ENCODE measurements at places on chromosomes 7 and 10. TPM values are rescaled to one million over a fixed set of nuclear protein-coding genes. Genes with fewer than 3 reads are reported as not detected.
A peak's percentile ranks its signal among the peaks of the same experiment; 100 is the strongest.

- no peak for DNase-seq
- peak overlapping the region; percentile 66 for H3K27ac ChIP-seq
- H3K4me3 ChIP-seq = no peak overlapping the region
- H3K4me1 ChIP-seq = peaks cover 47% of the 10 kb centered on the region
- no peaks in the 10 kb centered on the region for H3K36me3 ChIP-seq
Observed at GRCh38 chr10:87545783-87546182, 41.1 kb downstream of the MINPP1 start.

GRCh38 chr10:101773923-101774588 lies 1.9 kb downstream of the FGF8 start:
- H3K27ac ChIP-seq = no peak overlapping the region
- H3K4me3 ChIP-seq = no peak overlapping the region
- H3K27me3 ChIP-seq = peaks cover 81% of the 10 kb centered on the region
- no peak for DNase-seq
- no peaks in the 10 kb centered on the region for H3K36me3 ChIP-seq

- H3K27ac ChIP-seq = peak overlapping the region; percentile 84
Observed at GRCh38 chr7:92835851-92836488, 403 bp downstream of the CDK6 start.

DNA sequence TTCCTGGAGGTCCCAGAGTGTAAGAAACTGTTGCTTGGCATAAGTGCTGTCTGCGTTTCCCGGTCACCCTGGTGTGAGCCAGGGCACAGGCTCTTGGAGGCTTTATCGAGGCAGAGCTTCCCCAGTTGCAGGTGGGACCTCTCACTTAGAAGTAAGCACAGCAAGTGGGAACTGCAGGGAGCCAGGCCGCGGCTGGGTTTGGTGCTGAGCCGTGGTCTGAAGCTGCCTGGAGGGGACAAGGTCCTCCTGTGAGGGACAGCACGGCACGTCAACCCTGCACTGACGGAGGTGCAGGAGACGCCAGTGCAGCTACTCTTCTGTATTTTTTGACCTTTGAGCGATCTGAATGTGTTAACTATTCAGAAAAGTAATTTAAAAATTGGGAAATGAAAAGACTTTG lies 55.8 kb upstream of the PFKFB3 start:
- H3K27me3 ChIP-seq = no peaks in the 10 kb centered on the region
- peaks cover 40% of the 10 kb centered on the region for H3K4me1 ChIP-seq
- DNase-seq = peak; percentile 46
- peak overlapping the region; percentile 91 for H3K4me3 ChIP-seq
- H3K27ac ChIP-seq = no peak overlapping the region

- no peak overlapping the region for H3K27ac ChIP-seq
- no peaks in the 10 kb centered on the region for H3K4me1 ChIP-seq
- H3K4me3 ChIP-seq = no peak overlapping the region
- DNase-seq = no peak
- H3K36me3 ChIP-seq = no peaks in the 10 kb centered on the region
- H3K27me3 ChIP-seq = no peaks in the 10 kb centered on the region
Observed at GRCh38 chr7:126079151-126079550, 1149.5 kb upstream of the POT1 start.

DNA sequence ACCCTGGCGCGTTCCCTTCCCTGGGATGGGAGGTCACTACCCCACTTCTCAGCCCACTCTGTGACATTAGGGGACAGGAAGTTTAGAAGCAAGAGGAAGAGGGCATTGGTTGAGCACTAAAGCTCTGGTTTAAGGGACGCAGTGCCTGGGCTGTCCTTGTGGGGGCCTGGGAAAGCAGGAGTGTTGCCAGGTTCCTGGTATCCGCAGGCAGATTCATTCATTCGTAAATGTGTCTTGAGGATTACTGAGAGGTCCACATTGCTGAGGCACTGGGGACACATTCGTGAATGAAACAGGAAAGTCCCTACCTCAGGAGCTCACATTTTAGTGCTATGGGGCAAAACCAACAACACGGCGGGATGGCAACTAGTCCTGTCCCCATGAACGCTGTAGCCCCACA lies 69.4 kb downstream of the COL13A1 start:
- H3K4me3 ChIP-seq = no peak overlapping the region
- peaks cover 10% of the 10 kb centered on the region for H3K4me1 ChIP-seq
- H3K36me3 ChIP-seq = no peaks in the 10 kb centered on the region
- no peak overlapping the region for H3K27ac ChIP-seq
- no peaks in the 10 kb centered on the region for H3K27me3 ChIP-seq

DNA sequence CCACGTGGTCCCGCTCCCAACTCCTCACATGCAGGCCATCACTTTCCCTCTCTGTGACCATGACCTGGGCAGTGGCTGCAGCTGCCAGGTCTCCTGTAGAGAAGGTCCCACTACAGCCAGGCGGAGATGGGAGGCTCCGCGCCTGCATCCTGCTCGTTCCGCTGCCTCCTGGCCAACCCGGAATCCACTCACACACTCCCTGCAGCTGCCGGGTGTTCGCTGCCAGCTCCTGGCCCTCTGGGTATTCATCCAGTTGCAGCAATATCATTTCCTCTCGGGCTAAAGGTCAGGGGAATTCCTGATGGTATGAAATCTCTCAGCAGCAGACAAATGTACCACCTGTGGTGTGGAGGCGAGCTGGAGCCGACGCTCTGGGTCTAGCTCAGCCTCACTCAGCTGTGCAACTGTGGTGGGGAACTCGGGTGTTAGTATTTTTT lies 65.7 kb downstream of the TLL2 start:
- H3K4me1 ChIP-seq = no peaks in the 10 kb centered on the region
- no peak overlapping the region for H3K27ac ChIP-seq
- no peak overlapping the region for H3K4me3 ChIP-seq
- DNase-seq = no peak

DNA sequence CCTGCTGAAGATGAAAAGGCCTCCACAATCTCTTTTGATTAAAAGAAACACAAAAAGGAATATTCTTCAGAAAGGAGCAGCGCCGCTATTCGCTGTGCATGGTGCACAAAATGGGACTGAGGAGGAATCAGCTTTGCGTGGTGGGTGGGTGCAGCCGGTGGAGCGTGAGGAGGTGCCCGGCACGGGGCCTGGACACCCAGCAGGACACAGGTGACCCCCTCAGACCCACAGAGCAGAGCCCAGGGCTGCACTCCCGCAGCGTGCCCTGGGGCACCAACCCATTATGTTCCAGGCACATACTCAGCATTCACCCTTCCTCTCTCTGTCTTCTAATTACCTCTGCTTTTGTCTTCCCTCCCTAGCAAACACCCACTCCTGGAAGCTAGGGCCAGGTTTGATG lies 238.0 kb upstream of the PPP2R2D start:
- no peak overlapping the region for H3K4me3 ChIP-seq
- no peaks in the 10 kb centered on the region for H3K27me3 ChIP-seq
- no peak overlapping the region for H3K27ac ChIP-seq
- no peak for DNase-seq

GRCh38 chr7:10536561-10536960 lies 437.1 kb upstream of the PHF14 start:
- no peak overlapping the region for H3K27ac ChIP-seq
- no peak overlapping the region for H3K4me3 ChIP-seq
- no peaks in the 10 kb centered on the region for H3K27me3 ChIP-seq
- DNase-seq = no peak
- no peaks in the 10 kb centered on the region for H3K36me3 ChIP-seq
- H3K4me1 ChIP-seq = no peaks in the 10 kb centered on the region

Gene NODAL
- not detected for total RNA-seq

Gene GPER1
- 26.0 TPM for total RNA-seq

DNA sequence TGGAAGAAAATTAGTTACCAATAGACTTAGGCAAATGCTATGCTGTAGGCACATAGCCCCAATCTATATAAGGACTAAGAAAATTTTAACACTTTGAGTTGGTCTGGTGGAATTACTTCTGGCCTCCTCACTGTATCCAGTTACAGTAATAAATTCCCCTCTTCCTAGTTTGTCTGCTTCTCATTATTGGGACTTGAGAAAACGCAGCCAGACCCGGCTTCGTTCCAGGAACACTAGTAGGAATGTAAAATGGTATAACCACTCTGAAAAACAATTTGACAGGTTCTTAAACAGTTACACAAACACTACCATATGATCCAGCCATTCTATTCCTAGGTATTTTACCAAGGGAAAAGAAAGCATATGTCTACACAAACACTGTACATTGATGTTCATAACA lies 150.2 kb downstream of the VPS50 start:
- no peaks in the 10 kb centered on the region for H3K36me3 ChIP-seq
- no peak for DNase-seq
- no peak overlapping the region for H3K27ac ChIP-seq

Gene GBX1
- not detected for total RNA-seq

Gene HMX2
- total RNA-seq = not detected

Gene WNT2
- total RNA-seq = 9.0 TPM

GRCh38 chr10:71614946-71615345 lies 104.6 kb downstream of the C10orf105 start:
- no peaks in the 10 kb centered on the region for H3K27me3 ChIP-seq
- no peaks in the 10 kb centered on the region for H3K36me3 ChIP-seq
- no peak overlapping the region for H3K27ac ChIP-seq
- H3K4me1 ChIP-seq = peaks cover 15% of the 10 kb centered on the region

GRCh38 chr10:114682532-114682931 lies 24.5 kb upstream of the ABLIM1 start:
- peaks cover 54% of the 10 kb centered on the region for H3K4me1 ChIP-seq
- peak overlapping the region; percentile 72 for H3K27ac ChIP-seq
- no peaks in the 10 kb centered on the region for H3K36me3 ChIP-seq
- no peak for DNase-seq
- H3K27me3 ChIP-seq = no peaks in the 10 kb centered on the region

- no peak overlapping the region for H3K27ac ChIP-seq
- H3K4me1 ChIP-seq = no peaks in the 10 kb centered on the region
- H3K27me3 ChIP-seq = no peaks in the 10 kb centered on the region
- H3K4me3 ChIP-seq = no peak overlapping the region
Observed at GRCh38 chr7:28358423-28358868, 53.9 kb upstream of the CREB5 start.

Gene SHTN1
- 43.1 TPM for total RNA-seq

Gene TMEM130
- total RNA-seq = 2.9 TPM

DNA sequence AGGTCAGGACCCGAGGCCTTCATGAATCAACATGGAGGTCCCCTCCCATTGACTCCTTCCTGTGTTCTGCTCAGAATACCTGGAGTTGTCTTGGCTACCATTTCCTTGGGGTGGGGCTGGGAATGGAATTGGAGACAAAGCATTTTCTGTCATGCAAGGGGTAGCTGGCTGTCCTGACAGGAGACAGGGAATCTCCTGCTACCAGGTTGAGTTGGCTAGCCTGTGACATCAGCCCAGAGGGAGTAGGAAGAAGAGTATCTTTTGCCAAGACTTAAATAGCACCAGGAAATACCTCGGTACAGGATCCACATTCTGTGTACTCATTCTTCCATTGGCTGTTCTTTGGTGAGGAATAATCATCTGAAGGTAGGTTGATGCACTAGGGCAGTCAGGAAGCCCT lies 4.9 kb downstream of the ZDHHC16 start:
- no peak for DNase-seq
- H3K4me3 ChIP-seq = no peak overlapping the region
- peak overlapping the region; percentile 25 for H3K27ac ChIP-seq
- no peaks in the 10 kb centered on the region for H3K27me3 ChIP-seq
- peaks cover 77% of the 10 kb centered on the region for H3K4me1 ChIP-seq

Gene PAX4
- total RNA-seq = not detected

Gene ADAM22
- total RNA-seq = 2.7 TPM

Gene PHKG1
- 1.1 TPM for total RNA-seq

DNA sequence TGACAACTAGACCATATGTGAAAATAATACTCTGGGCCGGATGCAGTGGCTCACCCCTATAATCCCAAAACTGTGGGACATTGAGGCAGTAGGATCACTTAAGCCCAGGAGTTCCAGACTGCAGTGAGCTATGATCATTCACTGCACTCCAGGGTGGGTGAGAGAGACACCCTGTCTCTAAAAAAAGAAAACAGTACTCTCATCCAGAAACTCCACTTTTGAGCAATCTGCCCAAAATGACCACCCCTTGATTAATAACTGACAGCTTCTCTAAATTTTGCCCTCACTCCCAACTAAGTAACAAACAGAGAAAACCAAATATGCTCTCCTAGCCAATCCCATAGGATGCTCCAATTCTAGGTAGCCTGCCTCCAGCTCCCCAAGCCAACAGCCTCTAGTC lies 62.5 kb upstream of the AKR1E2 start:
- no peaks in the 10 kb centered on the region for H3K27me3 ChIP-seq
- H3K4me3 ChIP-seq = no peak overlapping the region
- no peak for DNase-seq
- no peak overlapping the region for H3K27ac ChIP-seq
- H3K4me1 ChIP-seq = no peaks in the 10 kb centered on the region

- H3K27me3 ChIP-seq = no peaks in the 10 kb centered on the region
- H3K4me3 ChIP-seq = no peak overlapping the region
- H3K36me3 ChIP-seq = no peaks in the 10 kb centered on the region
- DNase-seq = no peak
- H3K4me1 ChIP-seq = no peaks in the 10 kb centered on the region
Observed at GRCh38 chr7:98816967-98817710, 52.7 kb downstream of the TMEM130 start.

DNA sequence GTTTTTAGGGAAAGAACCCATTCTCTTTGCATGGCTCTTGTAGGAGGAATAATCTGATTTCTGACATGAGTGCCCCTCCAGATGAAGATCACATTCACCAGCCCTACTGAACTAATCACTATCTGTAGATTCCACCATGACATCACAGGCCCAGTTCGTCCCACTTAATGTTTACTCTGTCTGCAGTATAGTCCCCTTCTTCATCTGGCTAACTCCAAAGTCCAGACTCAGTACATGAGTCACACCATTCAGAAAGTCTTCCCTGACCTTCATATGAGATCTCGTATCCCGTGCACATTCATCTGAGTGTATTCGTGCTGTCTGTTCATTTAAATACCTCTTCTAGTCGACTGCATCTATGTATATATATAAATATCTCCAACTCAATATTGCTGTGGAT lies 366.5 kb upstream of the AKR1E2 start:
- no peak for DNase-seq
- H3K4me1 ChIP-seq = no peaks in the 10 kb centered on the region
- H3K4me3 ChIP-seq = no peak overlapping the region

Gene DDC
- 3.0 TPM for total RNA-seq

- no peak overlapping the region for H3K4me3 ChIP-seq
- no peaks in the 10 kb centered on the region for H3K27me3 ChIP-seq
- peaks cover 20% of the 10 kb centered on the region for H3K36me3 ChIP-seq
- no peak overlapping the region for H3K27ac ChIP-seq
- H3K4me1 ChIP-seq = peaks cover 11% of the 10 kb centered on the region
Observed at GRCh38 chr7:76020031-76020714, 25.8 kb upstream of the TMEM120A start.

Gene MRPS33
- total RNA-seq = 34.6 TPM

Gene APBB1IP
- total RNA-seq = 36.8 TPM

Gene CPEB3
- total RNA-seq = 6.9 TPM

GRCh38 chr10:118031351-118032075 lies 15.2 kb downstream of the RAB11FIP2 start:
- H3K27ac ChIP-seq = no peak overlapping the region
- peaks cover 10% of the 10 kb centered on the region for H3K36me3 ChIP-seq
- peaks cover 26% of the 10 kb centered on the region for H3K4me1 ChIP-seq

Gene ITPRID1
- total RNA-seq = 0.59 TPM

DNA sequence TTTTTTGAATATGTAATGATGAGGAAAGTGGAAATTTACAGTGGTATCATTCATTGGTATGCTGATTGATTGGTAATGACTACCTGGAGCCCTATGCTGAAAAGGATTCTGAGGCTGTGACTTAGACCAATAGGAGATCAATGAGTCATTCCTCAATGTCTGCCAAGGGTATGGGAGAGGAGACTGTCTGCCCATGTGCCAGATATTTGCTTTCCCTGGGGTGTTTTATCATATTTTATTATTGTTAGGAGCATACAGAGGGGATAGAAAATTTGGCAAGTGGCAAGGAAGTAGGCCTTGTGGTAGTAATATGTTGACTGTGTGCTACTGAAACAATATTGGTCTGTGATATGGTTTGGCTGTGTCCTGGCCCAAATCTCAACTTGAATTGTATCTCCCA lies 54.8 kb downstream of the ASAH2B start:
- no peaks in the 10 kb centered on the region for H3K4me1 ChIP-seq
- no peak for DNase-seq
- no peaks in the 10 kb centered on the region for H3K36me3 ChIP-seq
- no peak overlapping the region for H3K4me3 ChIP-seq

Gene SPDYE8
- not detected for total RNA-seq
